NCI-H1092 (cell line): ENCODE measurements at places on chromosomes 12 and 14.

DNA sequence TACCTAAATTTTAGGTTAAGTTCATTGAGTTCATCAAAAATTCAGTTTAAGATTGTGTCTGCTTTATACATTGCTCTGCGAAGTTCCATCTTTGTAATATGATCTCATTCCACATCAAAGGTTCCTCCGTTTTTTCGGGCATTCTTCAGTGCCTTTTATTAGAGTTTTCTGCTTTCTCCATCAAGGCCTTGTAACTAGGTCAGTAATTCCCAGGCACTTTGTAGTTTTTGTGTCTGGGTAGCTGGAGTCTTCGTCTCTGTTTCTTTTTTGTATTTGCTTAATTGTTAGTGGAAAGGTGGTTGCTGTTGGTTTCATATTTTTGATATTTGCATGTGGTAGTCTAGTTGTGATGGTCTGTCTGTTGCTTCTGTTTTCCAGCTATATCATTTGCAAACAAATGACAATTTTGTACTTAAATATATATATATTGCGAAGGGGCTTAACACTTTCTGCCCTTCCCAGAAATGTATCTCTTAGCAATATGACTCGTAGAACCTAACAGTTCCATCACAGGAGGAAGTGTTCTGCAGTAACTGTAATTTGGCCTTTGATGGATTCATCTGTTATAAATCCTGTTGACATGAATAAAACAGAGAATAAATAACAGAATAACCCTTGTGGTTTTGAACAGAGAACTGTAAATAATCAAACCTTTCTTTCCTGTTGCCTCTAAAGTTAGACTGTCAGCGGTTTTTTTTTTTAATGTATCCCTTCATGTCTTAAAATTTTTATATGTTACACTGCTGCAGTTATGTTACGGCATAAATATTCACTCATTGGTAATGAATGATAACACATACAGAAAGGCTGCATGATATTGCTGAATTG, 88.4 kb upstream of the DYNC1H1 start:
- no peak for DNase-seq

- DNase-seq: no peak
Observed at GRCh38 chr12:47785887-47786661, 13.0 kb downstream of the SLC48A1 start.

- DNase-seq: no peak
Observed at GRCh38 chr14:74965486-74966153, 10.2 kb upstream of the PGF start.

DNA sequence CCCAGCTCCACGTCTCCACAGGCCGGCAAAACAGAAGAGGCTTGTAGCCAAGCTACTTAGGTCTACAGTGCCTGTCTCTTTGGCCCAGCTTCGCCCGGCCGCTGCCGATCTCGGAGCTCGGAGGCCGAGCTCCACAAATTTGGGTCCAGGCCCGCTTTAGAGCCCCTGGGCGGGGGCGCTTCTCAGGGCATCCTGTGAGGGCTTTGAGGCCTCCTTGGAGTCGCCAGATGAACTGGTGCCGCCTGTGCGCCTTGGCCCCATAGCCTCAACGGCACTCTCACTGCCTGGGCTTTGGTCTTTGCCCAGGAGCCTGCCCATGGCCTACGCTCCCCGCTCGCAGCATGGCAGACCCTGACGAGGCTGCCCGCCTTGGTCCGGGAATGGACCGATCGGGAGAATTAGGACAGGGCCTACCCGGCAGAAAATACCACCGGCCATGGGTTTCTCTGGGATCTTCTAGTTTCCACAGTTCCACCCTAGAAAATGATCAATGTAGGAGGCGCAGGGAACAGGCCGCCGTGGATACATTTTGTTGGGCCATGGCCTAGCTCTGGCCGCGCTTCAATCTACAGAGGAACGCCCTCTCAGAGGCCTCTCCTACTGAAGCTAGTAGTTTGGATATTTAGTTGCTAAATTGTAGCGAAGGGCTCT, 953 bp upstream of the NKX2-8 start:
- no peak for DNase-seq

DNA sequence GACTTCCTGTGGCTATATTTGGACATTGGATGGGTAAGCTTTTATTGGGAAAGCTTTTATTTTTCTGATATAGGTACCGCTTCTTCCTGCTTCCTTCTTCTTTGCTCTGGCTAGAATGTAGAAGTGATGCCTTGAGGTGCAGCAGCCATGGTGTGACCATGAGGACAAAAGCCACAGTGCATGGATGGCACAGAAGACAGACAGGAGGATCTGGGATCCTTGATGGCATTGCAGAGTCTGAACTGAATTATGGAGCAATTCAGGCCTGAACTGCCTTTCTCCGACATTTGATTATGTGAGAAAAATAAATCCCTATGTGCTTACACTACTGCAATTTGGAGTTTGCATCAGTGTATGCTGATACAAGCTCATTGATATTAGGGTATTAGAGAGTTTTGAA, 191.3 kb upstream of the CRY1 start:
- DNase-seq: no peak

DNA sequence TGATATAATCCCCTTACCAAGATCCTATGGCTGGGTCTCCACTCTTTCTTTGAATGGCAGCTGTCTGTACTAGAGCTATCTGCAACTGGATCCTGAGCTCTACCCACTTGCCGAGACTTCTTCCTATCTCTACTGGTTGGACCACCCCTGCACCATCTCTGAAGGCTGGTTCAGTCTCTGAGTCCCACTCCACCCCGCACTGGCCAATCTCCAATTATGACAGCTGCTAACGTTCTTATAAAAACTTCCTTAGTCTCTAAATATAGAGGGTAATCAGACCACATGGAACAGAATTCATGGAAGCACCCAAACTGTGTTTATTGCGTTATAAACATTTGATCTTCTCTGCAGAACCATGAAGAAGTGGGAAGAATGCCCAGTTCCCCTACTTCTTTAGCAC, 186.6 kb upstream of the EEA1 start:
- no peak for DNase-seq

- DNase-seq: no peak
Observed at GRCh38 chr12:6551063-6551461, 4.8 kb downstream of the IFFO1 start.

- no peak for DNase-seq
Observed at GRCh38 chr12:42039176-42039575, 105.5 kb downstream of the GXYLT1 start.

- no peak for DNase-seq
Observed at GRCh38 chr12:96883571-96883970, 23.5 kb upstream of the NEDD1 start.

DNA sequence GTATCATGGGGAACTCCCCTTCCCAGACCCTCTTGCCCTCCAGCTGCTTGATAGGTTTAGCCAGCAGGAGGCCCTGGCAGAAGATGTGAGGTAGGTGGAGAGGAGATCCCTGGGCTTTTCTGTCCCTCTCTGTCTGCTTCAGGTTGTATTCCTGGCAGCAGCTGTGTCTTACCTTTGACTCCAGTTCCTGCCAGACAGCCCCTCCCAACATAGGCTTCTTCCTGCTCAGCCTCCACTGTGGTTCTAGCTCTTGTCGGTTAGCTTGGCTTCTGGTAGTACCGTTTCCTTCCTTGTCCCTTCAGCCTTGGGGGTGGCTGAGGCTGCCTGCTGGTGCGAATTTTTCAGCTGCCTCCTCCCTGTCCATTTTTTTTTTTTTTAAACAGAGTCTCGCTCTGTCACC, 215.7 kb upstream of the CRY1 start:
- no peak for DNase-seq

DNA sequence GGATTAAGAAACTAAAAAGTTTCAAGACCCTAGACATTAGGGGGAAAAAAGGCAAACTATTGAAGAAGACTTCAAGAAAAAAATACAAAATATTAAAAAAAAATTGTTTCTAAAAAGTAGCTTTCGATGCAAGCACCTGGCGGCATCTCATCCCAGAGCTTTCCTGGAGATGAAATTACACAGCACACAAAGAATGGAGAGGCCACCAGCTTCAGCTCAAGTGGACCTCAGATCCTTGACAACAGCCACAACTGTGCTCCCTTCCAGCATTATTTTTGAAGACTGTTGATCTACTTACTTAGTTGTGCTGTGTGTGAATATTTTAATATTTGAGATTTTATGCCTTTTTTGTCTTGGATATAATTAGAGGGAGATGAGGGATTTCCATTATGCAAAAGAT, 479.0 kb downstream of the GLT1D1 start:
- no peak for DNase-seq
